Activated T-cell treated with anti-CD3 and anti-CD28 coated beads, Interleukin-2, amount 50 U/mL, for 4 hours (primary cell): ENCODE measurements at places on chromosomes 13 and 19. TPM values are rescaled to one million over a fixed set of nuclear protein-coding genes. Genes with fewer than 3 reads are reported as not detected.

DNA sequence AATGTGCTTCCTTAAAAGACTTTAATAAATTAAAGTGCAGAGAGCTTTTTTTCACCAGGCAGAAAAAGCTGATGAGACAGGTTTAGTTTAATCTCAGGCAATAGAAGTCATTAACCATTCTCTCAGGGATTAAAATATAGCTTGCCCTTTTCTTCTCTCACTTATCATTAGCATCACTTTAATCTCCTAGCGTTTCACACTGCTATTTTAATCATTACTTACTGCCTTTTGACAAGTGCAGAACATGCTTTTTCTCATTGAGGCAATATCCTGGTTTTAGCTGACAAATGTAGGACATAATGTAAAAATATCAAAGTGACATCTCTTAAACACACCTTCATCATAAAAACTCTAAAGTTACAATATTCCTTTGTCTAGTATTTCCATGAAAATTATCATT, 94.6 kb downstream of the DACH1 start:
- no peak for DNase-seq

DNA sequence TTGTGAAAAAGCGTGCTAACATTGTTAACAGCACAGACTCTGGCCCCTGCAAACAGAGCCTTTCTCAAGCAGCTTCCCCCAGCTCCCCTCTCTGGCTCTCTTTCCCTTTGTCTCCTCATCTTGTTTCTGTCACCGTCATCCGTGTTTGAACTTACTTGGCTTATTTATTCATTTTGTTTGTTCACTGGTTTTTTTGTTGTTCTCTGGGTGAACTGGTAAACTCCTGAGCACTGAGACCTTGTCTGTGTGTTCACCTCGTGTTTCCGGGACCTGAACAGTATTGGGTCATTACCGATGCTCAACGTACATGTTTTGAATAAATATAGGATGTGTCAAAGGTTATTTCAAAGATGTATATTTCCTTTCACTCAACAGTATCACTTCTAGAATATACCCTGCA, 92.4 kb upstream of the USP29 start:
- no peak for DNase-seq

The IQCN gene
- total RNA-seq = 0.35 TPM

- no peak for DNase-seq
Measured at GRCh38 chr13:100495455-100495854, 93.1 kb downstream of the GGACT start.
